ENCODE measurements at places on chromosomes 11 and 22.

DNA sequence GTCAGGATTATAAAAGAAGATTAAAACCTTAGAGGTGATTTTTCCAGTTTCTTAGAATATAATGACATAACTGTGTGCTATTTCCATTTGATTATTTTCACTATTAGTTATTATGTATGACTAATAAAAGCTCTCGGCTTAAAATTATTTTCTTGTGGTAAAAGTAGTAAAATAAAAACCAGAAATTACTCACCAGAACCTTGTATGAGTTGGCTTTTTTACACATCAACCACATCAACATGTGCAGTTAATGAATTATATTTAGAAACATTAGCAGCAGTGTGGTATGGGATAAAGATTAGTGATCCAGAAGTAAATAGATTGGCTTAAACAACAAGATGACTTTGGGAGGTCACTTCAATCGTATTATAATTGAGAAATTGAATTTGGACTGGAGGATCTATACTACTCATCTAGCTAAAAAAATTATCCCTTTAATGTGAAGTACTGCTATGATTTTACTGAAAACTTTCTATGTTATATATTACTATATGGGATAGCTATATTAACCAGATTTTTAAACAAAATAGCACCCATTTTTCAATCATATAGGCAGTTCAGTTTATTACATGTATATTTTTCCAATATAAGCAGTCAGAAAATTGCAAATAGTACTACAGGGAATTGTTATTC is 2.8 kb upstream of the BCO2 start:
- DNase-seq, result peak; percentile 26

- no peak for DNase-seq
These were observed 39.1 kb downstream of the CASP12 start for GRCh38 chr11:104858882-104859775.

DNA sequence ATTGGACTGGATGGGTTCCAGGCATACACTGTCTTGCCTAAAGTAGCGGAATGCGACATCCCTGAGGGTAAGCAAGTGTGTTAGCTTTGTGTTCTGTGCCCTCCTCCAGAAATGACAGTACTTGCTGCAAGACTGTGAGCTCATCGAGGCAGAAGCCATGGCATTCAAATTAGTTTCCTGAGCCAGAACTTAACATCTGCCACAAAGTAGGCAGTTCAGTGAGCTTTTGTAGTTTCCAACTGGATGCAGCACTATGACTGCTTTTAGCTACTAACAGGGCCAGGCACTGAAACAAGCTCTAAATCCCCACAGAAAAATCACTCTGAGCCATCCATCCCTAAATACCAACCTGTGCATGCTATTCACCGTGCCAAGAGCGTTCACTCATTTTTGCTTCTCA is 1.2 kb upstream of the FAR1 start:
- DNase-seq, result no peak

- DNase-seq, result no peak
These were observed 2.3 kb downstream of the BAD start for GRCh38 chr11:64281957-64282770.
